IPS DF 19.7 (cell line): ENCODE measurements at places on chromosomes 3 and 15.

DNA sequence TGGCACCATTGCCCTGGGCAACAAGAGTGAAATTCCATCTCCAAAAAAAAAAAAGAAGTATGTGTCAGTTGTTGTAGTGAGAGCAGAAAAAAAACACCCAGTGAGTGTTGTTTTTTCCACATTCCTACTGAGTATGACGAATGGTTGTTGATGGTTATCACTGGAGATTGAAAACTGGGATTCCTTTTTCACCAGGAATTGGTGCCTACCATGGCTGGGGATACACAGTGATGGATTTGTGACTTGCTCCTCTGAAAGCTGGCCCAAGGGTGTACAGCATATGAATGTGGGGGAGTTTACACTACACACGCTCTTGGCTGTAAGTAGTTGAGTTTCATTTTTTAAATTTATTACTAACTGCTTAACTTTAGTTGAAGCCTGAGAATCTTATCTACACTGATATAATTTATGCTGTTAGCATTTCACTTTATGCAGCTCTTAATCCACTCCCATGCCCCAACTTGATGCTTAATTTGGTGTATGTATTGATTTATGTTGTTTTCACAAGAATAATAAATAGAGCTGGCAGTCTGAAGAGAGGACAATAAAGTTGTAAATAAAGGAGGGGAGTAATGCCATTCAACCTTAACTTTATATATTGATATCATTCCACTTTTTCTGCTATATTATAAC is 56.0 kb upstream of the MME start:
- no peak for DNase-seq

GRCh38 chr15:90774731-90775514 is 57.8 kb downstream of the BLM start:
- no peak for DNase-seq

DNA sequence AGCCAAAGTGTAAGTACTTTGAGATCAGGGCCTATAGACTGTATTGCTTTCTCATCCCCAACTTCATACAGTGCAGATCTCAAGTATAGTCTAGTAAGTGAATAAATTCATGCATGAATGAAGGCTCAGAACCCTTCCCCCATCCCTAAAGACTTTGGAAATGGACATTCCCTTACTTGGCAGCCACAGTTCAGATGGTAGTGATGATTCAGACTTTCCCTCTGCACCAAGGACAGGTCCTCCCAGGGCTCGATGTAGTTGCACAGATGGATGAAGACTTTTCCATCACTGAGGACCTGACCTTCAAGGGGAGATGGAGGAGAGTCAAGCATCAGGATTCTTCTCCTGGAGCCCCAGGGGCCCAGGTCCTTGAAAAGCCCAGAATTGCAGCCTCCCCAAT is 4.6 kb downstream of the TIMP4 start:
- DNase-seq = no peak

GRCh38 chr3:117748131-117748530 is 1038.6 kb downstream of the TUSC7 start:
- DNase-seq = no peak

GRCh38 chr15:28109626-28110455 is 10.7 kb upstream of the OCA2 start:
- no peak for DNase-seq

DNA sequence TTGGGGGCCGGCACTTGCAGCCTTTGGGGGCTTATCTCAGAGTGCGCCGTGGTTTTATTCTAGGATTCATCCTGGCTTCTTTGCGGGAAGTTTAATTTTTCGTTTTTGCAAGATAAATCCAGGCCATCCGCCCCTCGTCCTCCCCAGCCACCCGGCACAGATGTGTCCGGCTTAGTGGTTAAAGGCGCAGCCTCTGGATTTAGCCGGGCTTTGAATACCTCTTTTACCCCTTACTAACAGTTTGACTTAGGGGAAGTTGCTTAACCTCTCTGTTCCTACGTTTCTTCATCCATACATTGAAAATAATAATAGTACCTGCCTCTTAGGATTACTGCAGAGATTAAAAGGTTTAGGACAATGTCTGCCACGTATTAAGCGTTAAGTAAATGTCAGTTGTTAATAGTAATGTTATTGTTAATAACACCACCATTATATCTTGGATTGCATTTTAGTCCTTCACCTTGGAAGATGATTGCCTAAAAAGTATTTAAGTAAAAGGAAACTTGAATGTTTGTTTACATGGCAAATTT is 714 bp downstream of the ECT2 start:
- no peak for DNase-seq

GRCh38 chr3:51280176-51280575 is 104.9 kb upstream of the MANF start:
- DNase-seq = no peak

DNA sequence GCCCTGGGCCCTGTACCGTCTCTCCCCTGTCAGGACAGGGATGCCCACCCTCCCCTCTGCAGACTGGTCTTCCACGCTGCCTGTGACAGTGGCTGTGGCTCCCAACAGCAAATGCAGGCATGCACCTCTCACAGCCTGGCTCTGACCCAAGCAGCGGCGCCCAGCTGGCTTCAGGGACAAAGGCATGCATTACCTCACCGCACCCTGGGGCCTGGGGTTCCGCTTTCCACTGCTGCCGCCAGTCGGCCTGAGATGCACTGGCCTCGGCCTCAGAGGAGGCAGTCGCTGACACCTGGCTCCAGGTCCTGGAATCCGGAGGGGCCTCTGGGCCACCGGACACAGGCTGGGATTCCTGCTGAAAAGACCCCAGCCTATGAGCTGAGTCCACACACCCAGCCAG is 70.3 kb downstream of the SCN5A start:
- DNase-seq = peak; percentile 20

- DNase-seq = no peak
Observed at GRCh38 chr3:185825006-185825638, at the start of gene IGF2BP2. IGF2BP2 (minus strand) TSS chr3:185825042; CDS start chr3:185824960, 82 bp downstream.

- DNase-seq = no peak
Observed at GRCh38 chr3:168156479-168156878, 60.8 kb upstream of the GOLIM4 start.

DNA sequence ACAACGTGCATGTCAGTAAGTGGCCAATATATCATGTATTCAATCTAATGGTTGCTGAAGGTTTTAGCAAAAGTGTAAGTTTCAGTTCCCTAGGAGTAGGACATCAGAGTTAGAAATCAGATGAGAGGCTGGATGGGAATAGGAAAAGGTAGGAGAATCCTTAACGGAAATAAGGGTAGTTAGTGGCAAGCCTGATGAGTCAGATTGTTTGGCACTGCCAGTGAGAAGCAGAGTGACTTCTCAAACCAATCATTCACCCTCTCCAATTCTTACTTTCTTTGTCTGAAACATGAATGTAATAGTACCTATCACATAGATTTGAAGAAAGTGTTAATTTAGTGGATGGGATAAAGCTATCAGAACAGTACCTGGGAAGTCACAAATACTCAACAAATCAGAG is 894.0 kb downstream of the NTRK3 start:
- no peak for DNase-seq

GRCh38 chr15:93345981-93346380 is 257.0 kb upstream of the RGMA start:
- DNase-seq = no peak

DNA sequence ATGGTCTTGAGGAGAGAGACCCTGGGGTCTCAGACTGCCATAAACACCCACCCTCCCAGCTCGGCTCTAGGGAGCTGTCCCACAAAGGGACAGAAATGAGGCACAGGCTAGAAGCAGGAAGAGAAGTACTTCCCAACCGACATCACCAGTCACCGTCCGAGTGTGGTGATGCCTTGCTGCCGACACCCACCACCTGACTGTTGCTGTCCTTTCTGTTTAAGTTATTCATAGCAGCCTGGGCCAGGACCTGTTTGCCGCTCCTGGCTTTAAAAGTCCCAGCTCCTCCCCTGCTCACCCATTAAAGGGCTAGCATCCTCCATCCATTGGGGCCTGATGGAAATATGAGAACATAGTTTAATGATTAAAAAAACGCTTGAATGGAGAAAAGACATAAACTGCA is 13.2 kb upstream of the SPG11 start:
- no peak for DNase-seq

GRCh38 chr3:175009295-175009694 is 150.2 kb downstream of the NAALADL2 start:
- no peak for DNase-seq

- no peak for DNase-seq
Observed at GRCh38 chr3:39408493-39409372, 2.2 kb downstream of the RPSA start.

DNA sequence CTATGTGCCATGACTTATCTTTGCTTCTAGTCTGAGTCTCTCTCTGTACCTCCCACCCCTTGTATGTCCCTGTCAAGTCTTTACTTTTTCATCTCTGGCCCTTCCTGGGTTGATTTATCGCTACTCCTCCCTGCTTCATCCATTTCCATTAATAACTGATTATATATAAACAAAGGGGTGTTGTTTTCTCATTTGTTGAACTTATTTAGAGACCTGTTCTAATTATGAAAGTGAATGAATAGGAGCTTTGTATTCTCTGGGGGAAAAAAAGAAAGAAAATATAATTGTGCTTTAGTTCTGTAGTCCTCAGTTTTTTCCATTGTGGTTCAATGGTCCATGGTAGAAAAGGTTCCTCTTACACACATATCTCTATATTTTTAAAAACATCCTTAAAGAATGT is 328.9 kb upstream of the PPP2R3A start:
- no peak for DNase-seq

DNA sequence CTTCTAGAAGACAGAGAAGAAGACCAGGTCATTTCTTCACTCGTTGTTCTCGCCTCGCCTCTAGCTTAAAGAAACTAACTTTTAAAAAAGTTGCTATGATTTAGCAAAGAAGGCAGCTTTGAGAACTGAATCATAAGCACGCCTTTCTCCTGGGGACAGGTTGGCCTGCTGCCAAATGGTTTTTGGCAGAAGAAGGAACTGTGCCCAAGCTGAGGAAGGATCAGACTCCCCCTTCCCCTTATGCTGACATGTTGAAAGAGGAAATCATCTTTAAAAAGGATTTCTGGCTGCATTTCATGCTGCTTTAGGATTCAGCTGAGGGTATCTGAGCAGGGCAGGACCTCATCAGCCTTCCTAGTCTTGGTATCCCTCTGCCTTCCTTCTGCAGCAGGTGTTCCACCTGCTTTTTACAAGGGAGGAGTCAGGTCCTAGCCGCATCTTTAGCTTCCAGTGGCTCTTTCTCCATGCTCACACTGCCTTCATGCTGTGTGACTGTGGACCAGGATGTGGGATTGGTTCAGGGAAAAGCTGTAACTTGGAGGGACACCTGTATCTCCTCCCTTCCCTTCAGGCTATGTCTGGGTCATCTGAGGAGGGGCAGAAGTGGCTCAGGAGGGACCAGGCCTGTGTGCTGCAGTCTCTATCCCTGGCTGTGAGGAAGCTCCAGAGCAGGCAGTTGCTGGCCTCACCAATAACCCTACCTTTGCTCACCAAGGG is 34.1 kb upstream of the HACD2 start:
- DNase-seq = no peak

DNA sequence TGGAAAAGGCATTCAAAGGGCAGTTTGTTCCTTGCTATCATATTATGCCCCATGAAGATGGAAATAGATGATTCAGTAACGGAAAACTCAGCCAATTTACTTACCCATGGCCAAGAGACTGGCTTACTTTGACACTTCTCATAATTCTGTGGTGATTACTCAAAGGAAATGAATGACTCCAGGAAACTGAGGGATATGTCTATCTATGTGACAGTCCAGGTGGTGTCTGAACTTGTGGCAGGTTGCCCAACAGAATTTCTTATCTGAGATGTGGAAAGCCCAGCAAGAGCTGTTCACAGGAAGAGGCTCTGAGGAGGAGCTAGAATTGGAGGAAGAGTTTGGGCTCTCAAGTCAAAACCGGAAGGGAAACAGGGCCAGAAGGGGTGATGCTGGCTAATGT is 91.2 kb downstream of the KCNAB1 start:
- no peak for DNase-seq

DNA sequence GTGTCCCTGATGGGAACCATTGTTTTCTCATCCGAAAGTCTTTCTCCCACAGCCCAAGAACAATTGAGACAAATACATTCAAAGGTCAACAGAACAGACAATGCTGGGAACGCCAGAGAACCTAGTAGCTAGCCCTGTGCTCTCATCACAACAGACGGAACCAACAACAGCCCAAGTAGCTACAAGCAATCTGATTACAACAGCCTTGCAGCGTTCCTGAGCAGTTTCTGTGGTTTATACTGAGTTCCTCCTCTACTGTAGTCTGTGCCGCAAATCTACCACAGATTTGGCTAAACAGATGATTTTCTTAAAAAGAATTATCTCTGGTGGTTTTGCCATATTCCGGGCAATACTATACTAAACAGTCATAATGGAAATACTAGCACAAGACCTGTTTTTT is 435.6 kb downstream of the MECOM start:
- DNase-seq = no peak

DNA sequence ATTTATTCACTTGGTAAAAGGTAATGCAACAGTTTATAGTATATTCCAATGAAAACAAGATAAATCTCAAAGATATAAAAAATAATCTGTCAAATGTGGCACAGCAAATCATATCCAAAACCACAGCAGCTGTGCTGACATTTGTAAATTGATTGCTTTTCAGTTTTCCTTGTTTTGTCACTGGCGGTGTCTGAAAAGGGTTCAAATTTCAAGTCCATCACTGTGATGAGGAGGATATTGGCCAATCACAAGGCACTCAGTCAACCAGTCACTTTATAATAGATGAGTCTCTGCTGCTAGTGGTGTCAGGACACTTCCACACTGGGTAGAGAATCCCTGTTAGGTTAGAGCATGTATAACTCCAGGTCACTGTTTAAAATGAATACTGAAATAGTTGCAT is 154.8 kb downstream of the SLC9A9 start:
- no peak for DNase-seq

DNA sequence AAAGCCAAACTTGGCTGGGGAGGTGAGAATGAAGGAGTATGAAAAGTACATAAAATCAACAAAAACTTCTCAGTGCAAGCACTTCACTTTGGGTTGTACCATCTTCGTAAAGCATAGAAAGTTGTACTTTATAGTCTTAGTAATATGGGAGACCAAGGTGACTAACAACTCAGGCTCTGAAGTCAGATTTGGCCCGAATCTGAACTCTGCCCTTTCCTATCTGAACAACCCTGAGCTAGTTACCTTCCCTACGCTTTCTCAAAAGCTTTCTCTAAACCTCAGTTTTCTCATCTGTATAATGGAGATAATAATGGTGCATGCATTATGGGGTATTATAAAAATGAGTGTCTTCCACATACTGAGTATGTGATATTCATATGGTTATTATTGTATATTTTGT is 285.4 kb upstream of the UMPS start:
- no peak for DNase-seq

- DNase-seq = no peak
Observed at GRCh38 chr3:122295266-122296062, 29.6 kb upstream of the CSTA start.

DNA sequence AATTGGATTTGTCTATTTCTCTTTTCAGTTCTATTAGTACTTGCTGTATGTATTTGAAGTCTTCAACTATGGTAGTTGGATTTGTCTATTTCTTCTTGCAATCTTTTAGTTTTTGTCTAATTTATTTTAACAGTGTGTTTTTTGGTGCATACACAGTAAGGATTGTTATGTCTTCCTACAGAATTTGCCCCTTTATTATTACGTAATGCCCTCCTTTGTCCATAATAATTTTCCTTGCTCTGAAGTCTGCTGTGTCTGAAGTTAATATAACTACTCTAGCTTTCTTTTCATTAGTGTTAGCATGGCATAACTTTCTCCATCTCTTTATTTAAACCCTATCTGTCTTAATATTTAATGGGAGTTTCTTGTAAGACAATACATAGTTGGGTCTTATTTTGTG is 105.1 kb upstream of the STT3B start:
- no peak for DNase-seq
